AG09319 (cell line): ENCODE measurements at places on chromosomes 16 and 17.

GRCh38 chr16:55592306-55592705 is 25.8 kb downstream of the CAPNS2 start:
- DNase-seq, result no peak

DNA sequence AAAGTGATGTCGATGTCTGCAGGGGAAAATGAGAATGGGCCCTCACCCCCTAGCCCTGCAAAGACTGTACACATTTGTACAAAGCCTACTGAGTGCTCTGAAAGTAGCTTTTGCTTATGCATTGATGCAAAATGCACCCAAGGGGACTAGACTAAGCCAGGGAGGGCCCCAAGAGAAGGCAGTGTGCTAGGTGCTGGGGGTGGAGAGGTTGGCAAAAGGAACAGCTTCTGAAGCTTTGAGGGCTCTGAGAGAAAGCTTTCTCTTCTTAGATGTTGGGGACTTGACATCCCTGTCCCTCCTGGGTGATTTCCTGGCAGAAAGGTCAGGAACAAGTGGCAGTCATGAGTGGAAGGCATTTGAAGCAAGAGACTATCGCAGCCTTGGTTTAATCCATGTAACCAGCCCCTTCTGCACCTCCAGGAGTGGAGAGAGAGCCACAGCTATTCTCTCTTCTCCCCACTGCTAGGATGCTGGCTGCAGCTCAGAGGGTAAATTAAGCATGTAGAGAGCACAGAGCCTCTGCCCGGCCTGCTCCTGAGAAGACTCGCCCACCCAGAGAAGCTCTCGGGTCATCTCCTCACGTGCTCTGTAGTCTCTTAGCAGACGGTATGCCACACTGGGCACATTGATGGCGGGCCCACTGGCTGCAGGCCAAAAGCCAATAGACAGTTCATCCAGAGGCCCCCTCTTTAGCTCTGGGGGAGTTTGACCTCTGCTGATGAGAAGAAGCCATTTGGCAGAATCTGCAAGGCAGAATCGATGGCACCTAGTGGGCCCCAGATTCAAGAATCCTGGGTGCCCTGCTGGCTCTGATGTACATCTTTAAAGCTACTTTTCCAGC is 221.4 kb downstream of the MSI2 start:
- no peak for DNase-seq

GRCh38 chr17:43468691-43469139 is 15.1 kb upstream of the DHX8 start:
- peak; percentile 44 for DNase-seq

- no peak for DNase-seq
These were observed 158.8 kb downstream of the CCDC182 start for GRCh38 chr17:57586196-57586740.

- peak; percentile 58 for DNase-seq
These were observed 2.1 kb upstream of the C17orf78 start for GRCh38 chr17:37373530-37374159.

- DNase-seq, result no peak
These were observed 21.2 kb downstream of the SLC16A3 start for GRCh38 chr17:82249896-82250581.

GRCh38 chr16:65229191-65229662 is 107.4 kb upstream of the CDH11 start:
- DNase-seq, result peak; percentile 0

DNA sequence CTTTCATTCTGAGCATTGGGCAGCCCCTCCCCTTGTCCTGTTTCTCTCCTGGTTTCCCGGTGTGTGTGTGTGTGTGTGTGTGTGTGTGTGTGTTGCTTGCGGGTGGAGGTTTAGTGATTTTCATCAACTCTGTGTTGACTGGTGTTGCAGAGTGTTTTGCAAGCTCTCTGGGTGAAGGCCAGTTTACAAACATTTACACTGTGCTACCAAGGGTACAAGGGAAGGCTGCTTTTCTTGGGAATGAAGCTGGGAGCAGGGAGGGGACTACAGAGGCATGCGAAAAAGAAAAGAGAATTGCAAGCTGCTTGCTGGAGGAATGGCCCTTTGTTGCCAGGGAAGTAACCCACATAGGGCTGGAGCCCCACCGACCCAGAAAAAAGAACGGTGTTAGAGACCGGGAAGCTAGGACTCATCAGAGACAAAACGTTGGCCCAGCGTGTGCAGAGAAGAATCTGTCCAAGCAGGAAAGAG is 29.6 kb downstream of the HS3ST3B1 start:
- DNase-seq, result peak; percentile 90

DNA sequence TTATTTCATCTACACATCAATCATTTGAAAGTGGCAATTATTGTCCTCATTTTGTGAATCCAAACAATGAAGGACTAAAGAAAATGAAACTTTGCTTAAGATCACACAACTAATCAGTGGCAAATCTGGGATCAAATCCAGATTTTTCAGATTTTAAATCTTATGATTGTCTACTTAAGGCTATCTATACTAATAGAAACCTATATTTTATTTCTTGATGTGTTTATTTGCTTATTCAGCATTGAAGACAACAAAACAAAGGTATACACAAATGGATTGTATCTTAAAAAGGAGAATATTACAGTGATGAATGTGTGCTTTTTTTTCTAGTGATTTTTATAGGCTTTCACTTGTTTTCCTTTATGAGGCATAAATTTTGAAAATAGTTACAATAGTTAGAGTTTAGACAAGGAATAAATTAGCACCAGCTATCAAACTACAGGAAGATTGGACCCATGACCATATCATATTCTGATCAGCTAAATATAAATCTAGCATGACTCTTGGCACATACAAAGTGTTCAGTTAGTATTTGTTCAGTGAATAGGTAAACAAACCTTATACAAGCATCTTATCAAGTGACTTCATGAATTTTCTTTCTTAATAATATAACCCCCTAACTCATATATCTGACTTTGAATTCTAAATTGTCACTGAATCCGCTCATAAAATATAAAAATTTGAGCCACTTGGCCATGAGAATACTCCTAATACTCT is 20.5 kb downstream of the VMP1 start:
- no peak for DNase-seq

DNA sequence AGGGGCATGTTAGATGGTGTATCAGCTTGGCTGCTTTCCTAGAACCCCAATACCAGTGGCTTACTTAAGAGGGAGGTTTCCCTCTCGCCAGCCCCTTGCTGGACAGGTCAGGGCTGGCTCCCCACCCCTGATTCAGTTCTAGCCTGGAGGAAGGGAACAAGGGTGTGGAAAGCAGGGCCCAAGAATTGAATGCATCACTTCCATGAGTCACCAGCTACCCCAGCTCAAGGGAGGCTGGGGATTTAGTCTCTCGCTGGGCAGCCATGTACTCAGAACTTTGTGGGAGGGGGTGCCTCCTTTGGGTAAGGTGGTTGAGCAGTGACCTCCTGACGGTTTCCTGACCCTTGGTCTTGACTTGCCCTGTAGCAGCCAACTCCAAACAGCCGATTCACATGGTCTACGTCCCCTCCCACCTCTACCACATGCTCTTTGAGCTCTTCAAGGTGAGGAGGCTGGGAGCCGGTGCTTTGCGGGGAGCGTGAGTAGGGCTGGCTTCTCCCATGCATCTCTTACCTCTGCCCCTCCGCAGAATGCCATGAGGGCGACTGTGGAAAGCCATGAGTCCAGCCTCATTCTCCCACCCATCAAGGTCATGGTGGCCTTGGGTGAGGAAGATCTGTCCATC is 12.8 kb downstream of the PDK2 start:
- no peak for DNase-seq

DNA sequence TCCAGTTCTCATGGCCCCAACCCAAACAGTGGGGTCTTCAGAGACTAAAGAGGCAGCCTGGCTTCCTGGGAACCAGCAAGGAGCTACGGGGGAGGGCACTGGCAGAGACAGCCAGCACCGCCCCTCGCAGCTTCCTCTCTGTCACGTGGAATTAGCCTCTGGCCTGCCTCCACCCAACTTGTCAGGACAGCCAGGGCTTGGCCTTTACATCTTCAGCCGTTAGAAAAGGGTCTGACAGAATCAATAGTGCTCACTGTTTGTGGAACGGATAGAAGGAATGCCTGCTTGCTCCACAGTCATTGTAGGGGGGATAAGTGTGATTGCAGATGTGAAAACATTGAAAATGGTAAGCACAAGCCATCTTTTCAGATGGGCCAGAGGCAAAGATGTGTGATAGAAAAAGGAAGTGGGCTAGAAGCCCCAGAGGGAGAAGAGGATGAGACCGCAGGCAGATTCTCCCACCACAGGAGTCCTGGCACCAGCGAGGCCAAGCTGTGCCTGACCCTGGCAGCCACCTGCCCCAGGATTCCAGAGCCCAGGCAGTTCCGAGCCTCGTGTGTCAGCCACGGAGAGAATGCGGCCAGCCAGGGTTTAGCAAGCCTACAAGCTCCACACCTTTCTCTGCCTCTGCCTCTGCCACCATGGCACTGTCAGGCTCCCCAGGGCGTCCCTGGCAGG is 18.6 kb downstream of the GRIN2C start:
- DNase-seq, result no peak

DNA sequence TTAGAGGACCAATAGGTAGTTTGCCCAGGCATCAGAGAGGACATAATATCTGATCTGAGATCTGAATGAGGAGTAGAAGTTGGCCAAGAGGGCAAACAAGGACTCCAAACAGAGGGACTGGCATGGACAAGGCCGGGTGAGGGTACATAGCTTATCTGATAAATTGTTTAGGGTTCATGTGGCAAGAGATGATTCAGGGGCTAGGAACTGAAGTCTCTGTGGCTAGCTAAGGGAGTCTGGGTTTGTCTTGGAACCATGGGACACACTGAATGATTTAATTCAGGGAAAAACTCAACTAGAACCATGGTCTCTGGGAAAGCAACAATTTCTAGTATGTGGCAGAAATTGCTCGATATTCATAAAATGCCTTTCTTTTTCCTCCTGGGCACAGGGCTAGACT is 4.1 kb upstream of the AQP8 start:
- DNase-seq, result no peak

DNA sequence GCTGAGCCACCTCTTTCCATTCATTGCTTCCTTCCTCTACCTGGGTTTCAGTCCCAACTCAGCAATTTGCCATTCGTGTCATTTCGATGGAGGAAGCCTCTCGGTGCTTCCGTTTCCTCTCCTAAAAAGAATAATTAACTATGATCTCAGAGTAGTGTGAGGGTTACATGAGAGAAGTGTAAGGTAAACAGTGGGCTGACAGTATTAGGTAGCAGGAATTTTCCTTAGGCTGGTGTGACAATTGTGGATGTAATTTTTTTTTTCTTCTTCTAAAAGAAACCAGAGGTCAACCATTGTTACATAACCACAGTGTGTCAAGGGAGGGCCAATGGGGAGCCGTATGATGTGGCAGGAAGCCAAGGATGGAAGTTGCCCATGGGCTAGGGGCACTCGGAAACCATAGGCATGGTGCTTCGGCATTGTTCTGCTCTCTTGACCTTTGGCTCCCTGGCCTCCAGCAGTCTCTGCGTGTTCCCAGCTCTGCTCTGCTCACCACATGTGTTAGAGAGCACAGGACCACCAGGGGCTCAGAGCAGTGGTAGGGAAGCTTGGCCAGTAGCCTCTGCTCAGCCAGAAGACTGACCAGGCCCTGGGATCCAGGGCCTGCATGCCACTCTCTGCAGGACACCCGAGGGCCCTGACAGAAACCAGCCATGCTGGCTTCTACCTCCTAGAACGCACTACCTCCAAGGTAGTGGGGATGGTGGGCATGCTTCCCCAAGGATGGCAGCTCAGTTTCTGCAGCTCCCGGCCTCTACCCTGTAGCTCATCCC is 2.0 kb upstream of the TOP2A start:
- no peak for DNase-seq

DNA sequence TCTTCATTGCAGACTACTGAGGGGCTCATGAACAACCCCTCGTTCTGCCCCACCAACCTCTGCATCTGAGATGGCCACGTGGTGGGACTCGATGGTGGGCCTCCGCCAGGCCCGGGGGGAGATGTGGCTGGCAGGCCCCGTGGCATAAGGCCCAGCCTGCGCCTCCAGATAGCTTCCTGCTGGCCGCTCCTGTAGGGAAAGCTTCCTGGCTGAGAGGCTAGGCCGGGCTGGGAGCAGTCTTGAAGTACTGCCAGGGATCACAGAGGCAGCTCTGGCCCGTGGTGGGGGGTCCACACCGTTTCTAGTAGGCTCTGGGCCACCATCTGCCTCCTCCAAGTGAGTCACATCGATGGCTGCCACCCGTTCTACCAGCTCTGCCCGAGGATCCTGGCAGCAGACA is 7.6 kb downstream of the CAMKK1 start:
- DNase-seq, result no peak

GRCh38 chr16:30095166-30096078 is 591 bp downstream of the YPEL3 start:
- DNase-seq, result no peak

GRCh38 chr17:57892146-57892819 is 42.4 kb upstream of the MRPS23 start:
- DNase-seq, result peak; percentile 82

DNA sequence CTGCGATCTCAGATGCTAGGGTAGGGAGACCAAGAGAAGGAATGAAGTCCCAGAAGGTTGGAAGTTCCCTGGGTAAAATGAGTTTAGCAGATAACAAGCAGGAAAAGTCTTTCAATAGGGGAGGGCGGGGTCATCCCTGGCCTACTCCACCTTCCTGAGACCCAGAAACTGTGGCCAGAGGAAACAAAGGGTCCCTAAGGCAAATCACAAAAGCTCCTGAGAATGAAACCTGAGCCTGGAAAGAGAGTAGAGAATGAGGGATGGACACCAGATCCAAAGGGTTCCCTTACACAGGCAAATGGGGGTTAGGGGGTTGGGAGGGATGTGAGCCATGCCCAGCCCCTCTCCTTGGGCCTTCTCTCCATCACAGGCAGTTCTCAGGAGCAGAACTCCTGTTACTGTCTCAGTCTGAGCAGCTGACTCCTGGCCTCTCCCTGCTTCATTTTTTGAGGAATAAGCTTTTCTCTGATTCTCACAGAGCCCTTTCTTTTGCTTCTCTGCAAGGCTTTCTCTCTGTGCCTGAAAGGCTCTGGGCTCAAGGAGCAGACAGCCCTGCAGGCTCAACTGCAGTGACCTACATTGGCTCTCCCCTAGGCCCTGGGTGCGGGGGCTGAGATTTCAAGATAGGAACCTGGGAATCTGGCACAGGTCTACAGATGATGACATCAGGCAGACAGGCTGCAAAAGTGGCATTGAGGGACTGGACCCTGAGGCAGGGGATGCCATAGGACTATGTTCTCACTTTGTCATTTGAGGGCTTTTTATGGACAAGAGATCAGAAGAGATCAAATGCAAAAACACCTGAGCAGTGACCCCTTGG is 9.8 kb upstream of the NR1D1 start:
- no peak for DNase-seq

GRCh38 chr17:8441690-8442089 is 6.0 kb downstream of the NDEL1 start:
- DNase-seq, result no peak

GRCh38 chr17:32877164-32877764 is 340 bp upstream of the MYO1D start:
- DNase-seq, result peak; percentile 71
